ENCODE measurements at places on chromosomes 2 and 18.

GRCh38 chr18:51397347-51397962 lies 200.0 kb upstream of the MEX3C start:
- no peak for DNase-seq

DNA sequence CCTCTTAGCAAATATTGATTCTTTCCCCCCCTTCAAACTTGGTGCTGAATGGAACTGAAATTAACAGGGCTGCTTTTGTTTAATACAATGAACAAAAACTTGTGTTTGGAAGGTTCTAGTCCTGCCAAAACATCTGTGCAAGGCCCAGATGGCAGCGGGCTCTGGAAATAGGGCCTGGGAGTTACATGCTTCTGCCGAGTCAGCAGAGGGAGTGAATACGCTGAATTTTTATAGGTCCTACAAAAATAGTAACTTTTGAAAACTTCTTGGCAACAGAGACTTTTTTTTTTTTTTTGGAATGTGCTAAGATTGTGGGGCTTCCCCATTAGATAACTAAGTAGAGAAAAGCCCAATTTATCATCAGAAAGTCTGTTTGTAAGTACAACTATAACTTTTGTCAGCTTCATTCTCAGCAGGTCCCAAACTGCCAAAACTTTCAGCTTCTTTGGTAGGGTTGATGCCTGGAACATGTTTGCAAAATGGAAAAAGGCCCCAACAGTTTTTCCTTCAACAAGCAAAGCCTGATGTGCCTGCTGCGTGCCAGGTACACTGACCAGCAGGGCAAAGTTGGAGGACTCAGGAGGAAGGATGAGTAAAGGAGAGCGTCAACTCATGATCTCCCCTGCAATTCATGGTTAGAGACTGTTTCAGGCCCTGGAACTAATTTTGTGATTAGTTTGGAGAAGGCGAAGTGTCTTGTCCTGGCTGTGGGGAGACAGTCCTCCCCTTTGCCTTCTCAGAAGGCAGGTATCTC lies 45.1 kb upstream of the HDAC4 start:
- DNase-seq, result peak; percentile 20

GRCh38 chr2:15169326-15170069 lies 391.6 kb downstream of the NBAS start:
- peak; percentile 77 for DNase-seq

- DNase-seq, result no peak
Observed at GRCh38 chr2:127205218-127206125, 14.6 kb downstream of the CYP27C1 start.

DNA sequence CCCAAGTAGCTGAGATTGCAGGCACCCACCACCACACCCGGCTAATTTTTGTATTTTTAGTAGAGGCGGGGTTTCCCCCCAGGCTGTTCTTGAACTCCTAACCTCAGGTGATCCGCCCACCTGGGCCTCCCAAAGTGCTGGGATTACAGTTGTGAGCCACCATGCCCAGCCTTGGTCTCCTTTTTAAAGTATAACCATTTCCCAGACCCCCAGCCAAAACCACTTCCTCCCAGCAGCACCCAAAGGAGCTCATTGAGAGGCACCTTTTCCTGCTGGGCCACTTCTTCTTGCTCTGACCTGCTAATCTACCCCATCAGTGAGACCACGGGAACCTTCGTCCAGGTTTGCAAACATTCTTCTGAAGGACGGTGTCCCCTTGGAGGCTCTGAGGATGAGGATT lies 69.9 kb downstream of the INPP5D start:
- no peak for DNase-seq

- no peak for DNase-seq
Observed at GRCh38 chr2:172091761-172092566, 6.7 kb downstream of the DLX1 start.

DNA sequence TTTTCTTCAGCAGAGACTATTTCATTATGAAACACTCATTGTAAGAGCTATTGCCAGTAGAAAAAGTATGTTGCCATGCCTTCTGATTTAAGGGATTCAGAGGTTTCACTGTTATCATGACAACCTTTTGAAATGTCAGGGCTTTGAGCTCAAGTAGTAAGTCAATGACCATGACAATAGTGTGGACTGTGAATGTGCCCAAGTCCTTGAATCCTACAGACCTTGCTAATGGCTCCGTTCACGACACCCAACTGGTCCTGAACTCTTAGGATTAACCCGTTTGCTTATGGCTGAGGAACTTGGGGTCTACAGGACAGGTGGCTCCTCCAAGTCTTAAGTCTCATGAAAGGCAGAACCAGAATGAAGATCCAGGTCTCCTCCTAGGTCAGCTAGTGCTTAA lies 17.6 kb upstream of the KIDINS220 start:
- DNase-seq, result no peak

GRCh38 chr18:23336101-23336500 lies 117.0 kb upstream of the RIOK3 start:
- no peak for DNase-seq

DNA sequence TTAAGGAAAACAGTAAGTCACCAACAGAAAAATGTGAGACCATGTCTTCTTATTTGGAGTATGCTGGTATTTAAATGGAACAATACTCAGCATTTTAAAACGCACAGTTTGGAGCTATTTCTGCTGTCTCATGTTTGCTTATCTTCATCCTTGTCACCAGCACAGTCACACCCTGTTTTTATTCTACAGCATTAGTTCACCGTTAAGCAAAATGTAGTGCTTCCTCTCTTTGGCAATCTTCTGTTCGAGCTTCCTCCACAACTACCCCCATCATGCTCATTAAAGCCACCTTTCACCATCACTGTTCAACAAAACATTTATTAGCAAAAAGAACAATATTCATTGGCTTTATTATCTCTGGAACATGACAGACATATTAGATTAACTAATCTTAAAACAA lies 64.0 kb downstream of the SLC40A1 start:
- no peak for DNase-seq

DNA sequence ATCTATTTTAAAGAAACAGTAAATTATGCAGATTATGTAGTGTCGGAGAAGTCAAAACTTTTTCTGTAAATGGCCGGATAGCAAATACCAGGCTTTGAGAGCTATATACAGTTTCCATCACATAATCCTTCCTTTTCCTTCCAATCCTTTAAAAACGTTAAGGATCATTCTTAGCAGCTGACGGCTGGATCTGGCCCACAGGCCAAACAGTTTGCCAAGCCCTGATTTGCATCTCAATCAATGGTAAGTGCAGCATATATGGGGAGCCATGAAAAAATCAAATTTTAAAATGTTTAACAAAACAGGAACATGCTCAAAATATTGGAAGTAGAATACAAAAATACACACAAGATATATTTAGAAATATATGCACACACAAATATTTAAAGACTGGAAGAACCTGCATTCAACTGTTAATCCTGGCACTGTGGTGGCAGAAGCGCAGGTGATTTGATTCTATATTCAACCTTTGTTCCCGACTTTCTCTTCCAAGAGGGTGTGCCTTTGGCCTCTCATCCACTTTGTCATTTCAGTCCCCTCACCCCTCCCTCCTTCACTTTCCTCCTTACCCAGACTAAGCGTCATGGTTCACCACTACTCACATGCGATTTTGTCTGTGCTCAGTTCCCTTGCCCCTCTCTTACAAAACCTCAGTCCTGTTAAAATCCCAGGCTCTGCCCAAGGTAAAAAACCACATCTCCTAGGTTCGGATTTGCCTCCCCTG lies 27.3 kb downstream of the NDUFA10 start:
- no peak for DNase-seq

- peak; percentile 74 for DNase-seq
Observed at GRCh38 chr2:97806738-97807618, 93.6 kb downstream of the ZAP70 start.

GRCh38 chr18:79948719-79949411 lies 2.6 kb downstream of the SLC66A2 start:
- no peak for DNase-seq

DNA sequence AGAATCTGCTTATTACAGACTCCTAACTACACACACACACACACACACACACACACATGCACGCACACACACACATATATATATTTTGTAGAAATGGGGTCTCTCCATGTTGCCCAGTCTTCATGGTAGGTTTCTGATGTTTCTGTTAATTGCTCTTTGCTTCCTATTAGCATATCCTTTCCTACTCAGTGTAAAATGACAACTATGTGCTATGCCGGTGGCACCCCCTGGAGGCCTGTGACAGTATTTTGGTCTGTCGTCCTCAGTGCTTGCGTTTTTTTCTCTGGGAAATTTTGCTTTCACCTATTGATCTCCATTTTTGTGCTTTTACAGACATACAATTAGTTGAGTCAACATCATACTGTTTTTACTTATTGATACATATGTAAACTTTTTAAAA lies 322.1 kb downstream of the LRRTM1 start:
- peak; percentile 55 for DNase-seq

DNA sequence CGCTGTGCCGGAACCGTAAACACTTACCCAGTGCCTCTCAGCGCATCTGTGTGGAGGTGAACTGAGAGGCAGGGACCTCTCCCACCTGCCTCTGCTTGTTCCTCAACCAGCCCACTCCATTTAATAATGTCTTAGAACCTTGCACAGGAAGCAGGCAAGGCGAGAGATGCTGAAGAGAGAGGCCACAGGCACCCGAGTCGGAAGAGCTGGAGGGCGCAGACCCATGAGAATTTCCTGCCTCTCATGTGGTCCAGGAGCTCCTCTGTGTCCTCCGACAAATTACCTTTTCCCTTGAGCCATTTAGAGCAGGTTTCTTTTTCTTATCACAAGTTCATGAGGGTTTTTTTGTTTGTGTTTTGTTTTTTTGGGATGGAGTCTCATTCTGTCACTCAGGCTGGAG lies 4.9 kb upstream of the RFX8 start:
- DNase-seq, result no peak

DNA sequence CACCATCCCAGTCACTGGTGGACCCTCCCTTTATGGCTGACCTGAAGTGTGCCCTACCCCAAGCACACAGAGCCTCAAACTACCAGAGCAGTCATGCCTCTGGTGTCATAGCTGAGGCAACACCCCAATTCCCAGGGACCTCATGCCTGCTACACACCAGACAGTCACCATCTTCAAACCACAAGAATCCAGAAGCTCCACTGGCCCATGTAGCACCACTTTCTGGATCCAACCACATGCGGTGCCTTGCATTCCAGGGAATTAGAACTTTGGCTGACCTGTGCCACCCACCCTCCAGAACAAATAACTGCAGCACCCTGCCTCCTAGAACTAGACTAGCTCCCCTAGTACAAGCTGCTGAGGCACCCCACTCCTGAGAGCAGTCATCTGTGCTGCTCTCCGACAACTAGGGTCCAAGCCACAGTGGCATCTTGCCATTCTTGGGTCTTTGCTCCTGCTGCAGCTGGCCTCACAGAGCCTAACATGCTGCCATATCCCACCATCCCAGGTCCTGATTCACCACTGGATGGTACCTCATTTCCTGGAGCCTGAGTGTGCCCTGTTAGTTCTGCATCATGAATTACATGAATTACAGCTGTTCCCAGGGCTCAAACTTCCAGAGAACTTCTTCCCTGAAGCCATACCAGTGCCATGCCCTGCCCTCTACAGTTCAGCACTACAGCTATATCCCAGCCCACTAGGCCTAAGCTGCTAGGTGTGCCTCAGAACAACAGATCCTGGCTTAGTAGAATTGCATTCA lies 243.8 kb upstream of the CHST9 start:
- DNase-seq, result no peak

- no peak for DNase-seq
Observed at GRCh38 chr2:30224151-30224550, 7.2 kb upstream of the LBH start.

- no peak for DNase-seq
Observed at GRCh38 chr2:85449214-85449588, 30.7 kb downstream of the SH2D6 start.

DNA sequence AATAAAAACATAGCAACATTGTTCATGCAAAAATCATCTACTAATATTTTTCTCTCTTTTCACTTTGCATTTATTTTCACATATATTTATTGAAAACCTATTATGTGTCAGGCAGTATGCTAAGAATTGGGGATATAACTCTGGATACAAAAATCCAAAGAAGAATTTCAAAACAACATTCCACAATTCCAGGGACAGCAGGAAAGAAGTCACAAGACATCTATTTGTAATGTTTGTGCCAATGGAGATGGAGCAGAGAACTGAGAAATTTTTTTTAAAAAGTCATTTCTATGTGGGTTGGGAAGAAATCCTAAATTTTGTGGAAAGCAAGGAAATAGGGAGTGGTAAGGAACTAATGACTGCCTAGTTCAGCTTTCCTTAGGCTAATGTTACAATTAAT lies 128.6 kb upstream of the TLK1 start:
- DNase-seq, result no peak

GRCh38 chr18:51340332-51340731 lies 142.9 kb upstream of the MEX3C start:
- no peak for DNase-seq

GRCh38 chr2:54840559-54841468 lies 117.4 kb downstream of the EML6 start:
- no peak for DNase-seq

DNA sequence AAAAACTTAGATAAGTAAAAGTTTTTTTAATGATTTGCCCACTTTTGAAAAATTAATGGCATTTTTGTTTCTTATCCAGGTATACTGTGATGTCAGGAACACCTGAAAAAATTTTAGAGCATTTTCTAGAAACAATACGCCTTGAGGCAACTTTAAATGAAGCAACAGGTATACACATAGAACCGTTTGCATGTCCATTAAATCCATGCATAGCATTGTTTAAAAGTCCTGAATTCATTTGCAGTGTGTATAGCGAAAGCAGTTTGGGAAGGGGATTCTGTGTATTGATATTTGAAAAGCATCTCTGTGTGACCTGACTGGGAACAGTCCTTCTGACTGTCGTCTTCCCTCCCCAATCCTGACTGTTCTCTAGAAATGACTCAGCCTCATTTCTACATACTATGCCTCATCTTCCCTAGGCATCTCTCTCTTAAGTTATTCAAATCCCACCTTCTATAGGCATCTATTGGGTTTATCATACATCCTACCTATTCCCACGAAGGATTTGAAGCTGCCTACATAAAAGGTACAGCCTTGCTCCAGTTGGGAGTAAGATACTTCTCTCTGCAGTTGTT lies 79.2 kb upstream of the MAP3K20 start:
- DNase-seq, result peak; percentile 40

- peak; percentile 49 for DNase-seq
Observed at GRCh38 chr18:43279015-43279744, 1.9 kb upstream of the SYT4 start.

DNA sequence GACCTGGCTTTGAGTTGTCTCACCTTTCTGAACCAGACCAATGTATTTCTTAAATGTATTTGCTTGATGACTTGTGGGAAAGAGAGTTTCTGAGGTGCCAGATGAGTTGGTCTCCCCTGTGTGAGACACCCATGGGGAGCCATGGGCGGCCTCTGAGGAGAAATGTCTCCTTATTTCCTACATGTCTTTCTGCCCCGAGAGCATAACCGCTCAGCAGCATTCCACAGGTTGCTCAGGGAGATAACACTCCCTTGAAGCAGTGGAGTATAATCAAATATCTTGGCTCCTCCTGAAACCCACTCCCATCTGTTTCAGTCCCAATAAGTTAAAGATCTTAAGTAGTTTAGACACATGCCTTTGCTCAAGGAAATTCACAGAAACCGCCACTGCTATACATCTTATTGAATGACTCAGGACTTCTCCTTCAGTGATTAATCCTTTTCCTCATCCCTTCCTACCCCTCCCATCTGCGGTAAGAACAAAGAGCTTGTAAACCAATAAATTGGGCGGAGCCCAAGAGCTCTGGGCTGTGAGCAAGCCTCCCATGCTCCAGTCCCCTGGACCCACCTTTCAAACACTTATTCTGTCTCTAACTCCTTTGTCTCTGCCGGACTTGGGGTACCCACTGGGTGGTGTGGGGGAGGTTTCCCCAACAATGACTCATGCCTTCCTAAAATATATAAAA lies 285.5 kb upstream of the LRRTM4 start:
- DNase-seq, result no peak
